ENCODE measurements at places on chromosomes 16 and 17.

GRCh38 chr17:56909742-56910508 is 3.9 kb downstream of the TRIM25 start:
- DNase-seq = no peak

- DNase-seq = no peak
Observed at GRCh38 chr17:35708951-35709350, 22.5 kb upstream of the RASL10B start.

GRCh38 chr17:5508810-5509209 is 22.4 kb downstream of the MIS12 start:
- DNase-seq = no peak

DNA sequence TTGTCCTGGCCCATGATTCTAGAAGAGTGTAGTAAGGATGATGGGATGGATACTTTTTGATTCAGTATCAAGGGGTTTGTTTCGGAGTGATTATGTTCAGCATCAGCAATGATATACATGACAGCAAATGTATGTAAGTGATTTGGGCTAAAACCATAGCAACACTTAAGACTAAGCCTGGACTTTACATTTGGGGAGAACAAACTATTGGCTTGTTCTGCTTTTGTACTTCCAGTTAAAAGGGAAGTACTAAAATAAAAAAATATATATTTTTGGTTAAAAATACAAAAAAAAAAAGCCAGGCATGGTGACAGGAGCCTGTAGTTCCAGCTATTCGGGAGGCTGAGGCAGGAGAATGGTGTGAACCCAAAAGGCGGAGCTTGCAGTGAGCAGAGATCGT is 20.5 kb upstream of the DHX8 start:
- no peak for DNase-seq

- DNase-seq = no peak
Observed at GRCh38 chr17:80665792-80666191, 121.2 kb downstream of the RPTOR start.

GRCh38 chr16:14284930-14285512 is 213.9 kb downstream of the MRTFB start:
- no peak for DNase-seq

- DNase-seq = no peak
Observed at GRCh38 chr16:68081861-68082628, 3.1 kb upstream of the NFATC3 start.

DNA sequence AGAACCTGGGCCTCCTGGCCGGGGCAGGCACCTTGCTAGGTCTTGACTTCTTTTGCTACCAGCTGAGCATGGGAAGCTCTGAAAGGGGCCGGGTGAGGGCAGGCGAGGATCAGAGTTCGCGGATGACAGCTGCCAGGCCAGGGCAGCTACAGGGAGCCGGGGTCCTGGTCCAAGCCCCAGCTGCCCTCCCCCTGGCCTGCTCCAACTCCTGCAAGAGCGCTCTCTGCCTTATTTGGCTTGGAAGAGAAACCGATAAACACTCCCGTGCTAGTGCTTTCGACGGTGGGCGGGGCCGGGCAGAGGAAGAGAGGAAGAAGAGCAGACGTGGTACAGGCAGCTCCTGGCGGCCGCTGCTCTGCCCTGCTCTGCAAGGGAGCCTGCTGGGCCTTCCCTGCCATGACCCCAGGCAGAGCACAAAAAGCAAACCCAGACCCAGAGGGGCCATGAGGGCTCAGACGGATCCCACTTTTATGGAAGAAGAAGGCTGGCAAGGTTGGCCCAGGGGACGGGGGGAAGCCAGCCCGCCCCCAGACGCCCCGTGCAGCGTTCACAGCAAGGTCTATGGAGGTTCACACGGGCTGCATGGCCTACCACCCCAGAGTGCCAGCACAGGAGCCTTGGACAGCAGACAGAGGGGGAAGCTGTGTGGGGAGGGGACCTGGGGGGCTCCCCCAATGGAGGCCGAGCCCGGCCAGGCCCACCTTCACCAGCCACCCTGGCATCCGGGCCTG is 25.6 kb downstream of the PIEZO1 start:
- no peak for DNase-seq

DNA sequence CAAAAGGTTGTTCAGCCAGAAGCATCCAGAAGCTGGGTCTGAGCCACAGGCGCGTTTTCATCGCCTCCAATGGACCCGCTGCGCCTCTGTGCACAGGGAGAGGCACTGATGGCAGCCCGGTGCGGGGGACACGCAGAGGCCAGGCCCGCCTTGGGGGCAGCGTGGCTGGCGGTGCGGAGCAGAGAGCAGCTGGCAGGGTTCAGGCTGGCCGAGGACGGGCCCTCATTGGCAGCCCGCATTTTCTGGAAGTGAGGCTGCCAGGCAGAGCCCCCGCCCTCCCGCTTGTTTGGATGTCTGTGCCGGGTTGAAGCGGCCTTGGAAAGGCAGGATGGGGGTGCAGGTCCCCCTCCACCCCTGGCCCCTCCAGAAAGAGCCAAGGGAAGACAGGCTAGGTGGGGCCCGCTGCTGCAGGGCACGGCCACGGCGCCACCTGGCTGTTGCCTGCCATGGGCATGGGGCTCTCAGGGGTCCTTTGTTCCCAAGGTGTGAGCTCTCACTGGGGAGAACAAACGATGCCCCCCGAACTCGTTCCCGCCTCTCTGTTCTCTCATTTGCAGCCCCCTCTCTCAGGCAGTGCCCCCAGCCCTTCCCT is 18.8 kb downstream of the GSE1 start:
- no peak for DNase-seq

- DNase-seq = no peak
Observed at GRCh38 chr17:75232786-75233185, 27.3 kb downstream of the NUP85 start.

GRCh38 chr17:74226252-74226651 is 12.9 kb downstream of the TTYH2 start:
- DNase-seq = no peak

GRCh38 chr16:90061437-90061836 is 15.7 kb downstream of the PRDM7 start:
- DNase-seq = no peak

GRCh38 chr16:80862160-80862705 is 57.8 kb upstream of the CDYL2 start:
- DNase-seq = no peak

DNA sequence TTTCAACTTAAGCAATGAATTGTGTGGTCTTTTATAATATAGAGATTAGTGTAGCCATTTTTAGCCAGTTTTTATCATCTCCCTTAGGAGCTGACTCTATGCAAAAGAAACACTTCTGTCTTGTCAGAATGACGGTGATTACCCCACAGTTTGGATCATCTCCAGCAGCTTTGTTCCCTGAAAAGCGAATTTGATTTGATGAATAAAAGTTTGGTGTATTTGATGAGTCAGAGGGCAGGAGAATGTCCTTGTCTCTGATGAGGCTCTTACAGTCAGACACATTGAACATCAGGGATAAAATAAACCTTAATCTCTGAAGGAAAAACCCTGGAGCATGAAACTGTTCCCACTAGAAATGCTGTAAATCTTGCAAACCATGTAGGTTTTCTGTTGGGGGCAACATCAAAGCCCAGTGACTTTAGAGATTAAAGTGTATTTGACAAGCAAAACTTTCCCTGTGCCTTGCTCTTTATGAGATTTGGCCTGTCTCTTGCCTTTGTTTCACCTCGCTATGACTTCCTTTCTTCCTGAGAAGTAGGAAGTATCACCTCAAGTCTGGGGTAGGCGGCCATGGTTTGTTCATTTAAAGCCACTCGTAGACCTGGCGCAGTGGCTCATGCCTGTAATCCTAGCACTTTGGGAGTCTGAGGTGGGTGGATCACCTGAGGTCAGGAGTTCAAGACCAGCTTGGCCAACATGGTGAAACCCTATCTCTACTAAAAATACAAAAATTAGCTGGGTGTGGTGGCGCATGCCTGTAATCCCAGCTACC is 209.3 kb downstream of the FTO start:
- DNase-seq = peak; percentile 85

GRCh38 chr16:84233748-84234147 is 6.1 kb downstream of the KCNG4 start:
- DNase-seq = no peak

GRCh38 chr16:89873109-89873971 is at the start of gene TCF25:
TSS of gene TCF25 (plus strand) at chr16:89873592. CDS start at chr16:89873668, 76 bp downstream.
- peak; percentile 88 for DNase-seq

DNA sequence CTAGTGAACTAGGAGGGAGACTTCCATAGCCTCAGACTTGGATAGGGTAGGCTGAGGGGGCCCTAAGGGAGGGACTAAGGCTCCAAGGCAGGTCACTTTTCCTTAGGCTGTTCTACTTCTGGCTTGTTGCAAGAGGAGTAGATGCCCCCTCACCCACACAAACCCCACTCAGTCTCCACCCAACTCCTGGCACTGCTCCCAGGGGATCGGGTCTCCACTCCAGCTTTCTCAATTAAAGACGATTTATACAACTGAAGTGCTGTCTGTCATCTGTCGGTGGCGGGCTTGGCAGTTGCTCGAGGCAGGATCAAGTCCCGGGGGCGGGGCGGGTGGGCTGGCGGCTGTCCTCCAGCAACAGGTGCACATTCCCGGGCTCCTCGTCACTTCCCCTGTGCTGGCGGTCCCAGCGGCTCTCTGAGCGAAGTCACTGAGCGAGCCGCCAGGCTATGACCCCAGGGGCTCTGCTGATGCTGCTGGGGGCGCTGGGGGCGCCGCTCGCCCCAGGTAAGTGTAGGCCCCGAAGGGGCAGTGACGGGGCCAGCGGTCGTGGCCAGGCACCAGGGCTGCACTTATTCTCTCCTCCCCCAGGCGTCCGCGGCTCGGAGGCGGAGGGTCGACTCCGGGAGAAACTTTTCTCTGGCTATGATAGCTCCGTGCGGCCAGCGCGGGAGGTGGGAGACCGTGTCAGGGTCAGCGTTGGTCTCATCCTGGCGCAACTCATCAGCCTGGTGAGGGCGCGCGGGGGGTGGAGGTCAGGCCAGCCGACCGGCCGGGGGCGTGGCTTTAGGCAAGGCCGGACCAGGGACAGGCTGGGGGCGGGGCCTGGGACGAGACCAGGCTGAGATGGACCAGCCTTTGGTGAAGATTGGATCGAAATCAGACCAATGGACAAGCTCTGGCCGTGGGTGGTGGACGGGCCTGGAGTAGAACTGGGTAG is at the start of gene CHRNB1:
Gene CHRNB1, plus strand, starts transcription at position 380 of the 937 bp plus-strand sequence. Its CDS starts 67 bp downstream, at position 447.
- peak; percentile 80 for DNase-seq

GRCh38 chr16:67346341-67346740 is 19.7 kb downstream of the LRRC36 start:
- no peak for DNase-seq

DNA sequence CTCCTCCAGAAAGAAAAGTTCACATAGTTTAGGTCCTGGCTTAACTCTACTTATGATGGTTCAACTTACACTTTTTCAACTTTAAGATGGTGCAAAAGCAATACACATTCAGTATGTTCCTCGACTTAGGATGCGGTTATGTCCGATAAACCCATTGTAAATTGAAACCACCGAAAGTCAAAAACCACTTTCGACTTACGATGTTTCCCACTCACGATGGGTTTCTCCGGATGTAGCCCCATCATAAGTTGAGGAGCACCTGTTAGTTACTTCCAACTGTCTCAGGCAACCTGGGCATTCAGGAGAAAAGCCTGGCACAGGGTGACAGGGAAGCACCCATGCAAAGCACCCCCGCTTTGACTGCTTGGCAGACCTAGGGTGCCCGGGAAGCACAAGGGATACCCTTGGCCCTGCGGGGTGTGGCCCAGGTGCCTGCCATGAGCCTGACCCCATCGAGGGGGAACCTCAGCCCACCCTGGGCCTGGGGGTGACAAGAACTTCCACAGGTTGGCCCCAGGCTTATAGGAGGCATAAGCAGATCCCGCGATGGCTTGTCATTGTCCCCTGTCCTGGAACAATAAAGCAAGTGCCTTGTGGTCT is 14.0 kb downstream of the UNC119 start:
- DNase-seq = no peak

DNA sequence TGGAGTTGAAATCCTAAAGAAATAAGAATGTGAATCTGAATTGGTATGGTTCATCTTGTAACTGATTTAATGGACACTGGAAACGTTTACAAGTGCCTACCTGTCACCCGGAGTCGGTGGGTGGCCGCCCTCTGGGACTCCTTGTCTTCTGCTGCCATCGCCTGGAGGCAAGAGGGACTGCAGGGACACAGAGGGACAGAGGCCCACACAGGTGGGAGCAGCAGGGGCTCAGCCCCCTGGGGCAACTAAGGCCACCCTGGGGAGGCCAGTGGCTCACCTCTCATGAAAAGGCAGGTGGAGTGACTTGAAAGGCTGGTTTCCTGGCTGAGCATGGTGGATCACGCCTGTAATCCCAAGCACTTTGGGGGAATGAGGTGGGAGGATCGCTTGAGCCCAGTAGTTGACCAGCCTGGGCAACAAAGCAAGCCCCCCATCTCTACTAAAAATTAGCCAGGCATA is 23.2 kb downstream of the TMEM92 start:
- DNase-seq = no peak

DNA sequence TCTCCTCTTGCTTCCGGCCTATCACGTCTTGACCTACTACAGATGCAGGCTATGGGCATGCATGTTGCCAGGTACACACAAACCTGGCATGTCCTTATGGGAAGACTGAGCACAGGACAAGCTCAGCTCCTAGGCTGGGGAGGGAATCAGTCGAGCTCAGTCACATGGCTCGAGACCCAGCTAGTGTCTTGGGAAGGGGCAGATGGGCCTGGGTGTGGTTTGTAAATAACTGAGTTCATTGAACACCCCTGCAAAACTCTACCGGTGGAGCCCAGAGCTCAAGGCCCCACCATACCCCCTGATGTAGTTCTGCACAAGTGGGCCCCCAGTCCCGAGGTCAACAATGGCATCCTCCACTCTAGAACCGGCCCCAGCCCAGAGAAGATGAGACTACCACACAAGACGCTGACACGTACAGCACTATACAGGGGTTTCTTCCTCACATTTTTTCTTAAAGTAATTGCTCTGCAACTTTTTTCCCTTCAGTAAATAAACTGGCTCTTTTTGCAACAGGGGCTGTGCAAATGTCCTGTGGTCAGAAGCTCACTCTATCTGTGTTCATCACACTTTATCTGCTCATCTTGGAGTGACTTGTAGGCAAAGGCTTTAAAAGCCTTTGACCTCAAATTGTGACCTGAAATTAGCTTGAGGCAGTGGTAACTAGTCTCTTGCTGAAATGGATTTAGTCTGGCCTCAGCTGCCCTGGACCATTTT is 22.9 kb downstream of the ZNHIT3 start:
- DNase-seq = no peak

GRCh38 chr16:18983565-18984434 is at the start of gene TMC7:
TSS of gene TMC7 (plus strand) at chr16:18983934. CDS start at chr16:18984064, 130 bp downstream.
- DNase-seq = peak; percentile 90

DNA sequence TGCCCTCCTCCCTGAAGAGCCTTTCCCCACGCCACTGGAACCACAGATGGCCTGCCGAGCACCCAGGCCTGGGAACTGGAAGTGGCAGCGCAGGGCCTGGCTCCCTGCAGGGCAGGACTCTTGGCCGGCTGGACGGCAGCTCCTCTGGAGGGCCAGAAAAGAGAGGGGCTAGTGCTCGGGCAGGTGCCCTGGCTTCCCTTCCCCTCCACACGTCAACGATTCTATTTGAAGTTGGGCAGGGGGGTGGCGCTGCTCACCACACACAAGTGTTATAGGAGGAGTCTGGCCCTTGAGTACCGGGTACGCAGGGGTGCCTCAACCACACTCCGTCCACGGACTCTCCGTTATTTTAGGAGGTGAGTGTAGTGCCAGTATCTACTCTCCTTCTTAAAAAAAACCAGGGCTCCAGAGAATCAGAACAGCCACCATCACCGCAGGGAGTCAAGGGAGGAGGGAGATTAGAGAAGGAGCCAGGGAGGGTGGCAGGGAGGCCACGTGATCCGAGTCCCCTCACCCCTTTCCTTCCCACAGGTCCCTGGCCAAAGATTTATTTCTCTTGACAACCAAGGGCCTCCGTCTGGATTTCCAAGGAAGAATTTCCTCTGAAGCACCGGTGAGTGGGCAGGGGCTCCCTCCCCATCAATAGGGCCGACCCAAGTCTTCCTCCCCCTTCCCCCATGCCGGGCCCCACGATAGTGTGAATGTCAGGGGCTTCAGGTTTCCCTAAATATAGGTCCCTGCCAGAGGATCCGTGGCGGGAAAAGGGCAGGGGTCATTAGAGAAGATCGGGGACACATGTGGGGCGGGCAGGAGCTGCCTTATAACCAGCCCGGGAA is 1.4 kb upstream of the ALDOA start:
- peak; percentile 81 for DNase-seq
